PC-3 (cell line): ENCODE measurements at places on chromosomes 1 and 21. TPM values are rescaled to one million over a fixed set of nuclear protein-coding genes. Genes with fewer than 3 reads are reported as not detected.

Gene AADACL4
- total RNA-seq, result not detected in 2 replicates

Gene CELA3A
- not detected in 2 replicates for total RNA-seq

Gene GNG12
- 54.1 and 66.1 TPM in 2 replicates for total RNA-seq

Gene UQCRHL
- 8.7 and 11.2 TPM in 2 replicates for total RNA-seq

Gene SUMO3
- total RNA-seq, result 242 and 290 TPM in 2 replicates

Gene NLRP3
- 0.35 and 0.40 TPM in 2 replicates for total RNA-seq

Gene PARS2
- 3.5 and 5.0 TPM in 2 replicates for total RNA-seq

Gene SPRR5
- total RNA-seq, result not detected in 2 replicates

Gene KRTAP21-2
- not detected in 2 replicates for total RNA-seq

Gene C1orf74
- 5.7 and 6.7 TPM in 2 replicates for total RNA-seq

Gene ADGRL4
- not detected in 2 replicates for total RNA-seq

Gene GBP2
- 1.6 and 2.1 TPM in 2 replicates for total RNA-seq

Gene C21orf58
- total RNA-seq, result 14.6 and 15.3 TPM in 2 replicates

Gene ADAMTS5
- total RNA-seq, result not detected in 2 replicates

Gene GJB3
- total RNA-seq, result 89.9 and 97.9 TPM in 2 replicates

Gene PHGDH
- total RNA-seq, result 134 and 155 TPM in 2 replicates

Gene BRWD1
- 25.1 and 29.3 TPM in 2 replicates for total RNA-seq

Gene DAB1
- not detected in 2 replicates for total RNA-seq

Gene LHX8
- total RNA-seq, result not detected in 2 replicates
